Stimulated activated CD8-positive, alpha-beta memory T cell treated with anti-CD3 and anti-CD28 coated beads, Interleukin-7, amount 100 ng/mL, for 1 hour (primary cell): ENCODE measurements at places on chromosomes 2 and 18.

GRCh38 chr2:205337274-205337673 is 345.0 kb upstream of the NRP2 start:
- no peak for DNase-seq

DNA sequence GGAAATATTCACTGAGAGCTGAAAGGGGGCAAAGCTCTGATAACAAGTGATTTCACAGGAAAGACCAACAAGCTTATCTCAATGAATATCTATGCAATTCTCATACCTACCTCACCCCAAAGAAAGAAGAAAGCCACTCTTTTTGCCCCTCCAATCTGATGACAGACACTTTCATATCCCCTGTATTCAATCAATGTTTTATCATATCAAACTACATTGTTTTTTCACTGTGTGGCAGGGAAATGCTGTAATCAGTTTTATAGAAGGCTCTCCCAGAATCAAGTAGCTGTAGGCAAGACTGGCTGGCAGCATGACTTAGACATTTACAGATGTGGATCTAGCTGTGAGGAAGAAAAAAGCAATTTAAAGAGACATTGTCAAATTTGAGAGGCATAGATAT is 81.3 kb upstream of the PIK3C3 start:
- DNase-seq, result no peak

- DNase-seq, result no peak
These were observed 76.4 kb upstream of the BCL11A start for GRCh38 chr2:60629801-60630385.

DNA sequence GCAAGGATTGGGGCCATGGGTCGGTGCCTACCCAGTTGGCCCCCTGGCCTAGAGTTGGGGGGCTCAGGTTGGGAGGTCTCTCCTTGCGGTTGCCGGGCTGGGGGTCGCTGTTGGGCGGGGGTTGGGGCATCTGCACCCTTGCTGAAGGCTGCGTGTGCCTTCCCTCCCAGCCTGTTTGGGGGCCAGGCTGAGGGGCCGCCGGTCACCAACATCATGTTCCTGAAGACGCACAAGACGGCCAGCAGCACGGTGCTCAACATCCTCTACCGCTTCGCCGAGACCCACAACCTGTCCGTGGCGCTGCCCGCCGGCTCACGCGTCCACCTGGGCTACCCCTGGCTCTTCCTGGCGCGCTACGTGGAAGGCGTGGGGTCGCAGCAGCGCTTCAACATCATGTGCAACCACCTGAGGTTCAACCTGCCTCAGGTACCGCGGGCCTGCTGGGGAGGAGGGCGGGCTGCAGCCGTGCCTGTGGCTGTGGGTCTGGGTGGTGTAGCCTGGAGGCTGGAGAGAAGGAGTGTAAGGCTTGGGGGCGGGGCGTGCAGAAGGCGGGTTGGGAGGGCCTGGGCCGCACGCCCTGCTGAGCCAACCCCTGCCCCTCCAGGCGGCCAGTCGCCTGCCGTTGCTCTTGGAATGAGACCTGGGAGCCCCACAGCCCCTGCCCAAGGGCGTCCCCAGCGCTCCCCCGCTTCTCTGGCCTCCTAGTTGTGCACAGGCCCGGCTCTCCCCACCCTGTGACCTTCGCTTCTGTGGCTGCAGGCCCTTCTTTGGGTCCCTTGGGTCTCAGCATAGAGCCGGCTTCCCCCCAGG is 7.2 kb upstream of the NEU4 start:
- DNase-seq, result no peak

GRCh38 chr2:105127289-105127915 is 89.5 kb downstream of the MRPS9 start:
- DNase-seq, result no peak

DNA sequence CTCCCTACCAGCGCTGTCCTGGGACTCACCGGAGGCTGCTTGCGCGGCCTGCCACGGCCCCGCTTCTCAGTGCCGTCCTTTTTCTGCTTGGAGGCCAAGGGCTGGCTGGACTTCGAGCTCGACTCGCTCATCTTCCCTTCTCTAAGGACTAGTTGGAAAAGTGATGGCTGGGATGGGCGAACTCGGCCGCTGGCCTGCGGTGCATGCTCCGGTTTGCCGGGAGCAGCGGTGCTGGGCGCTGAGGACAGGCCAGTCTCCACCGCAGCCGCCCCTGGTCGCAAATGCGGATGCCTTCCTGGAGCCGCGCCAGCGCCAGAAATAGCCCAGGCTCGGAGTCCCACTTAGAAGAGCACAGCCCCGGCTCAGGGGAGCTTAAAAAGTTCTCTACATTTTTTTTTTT is 3.1 kb downstream of the C2orf81 start:
- no peak for DNase-seq

- no peak for DNase-seq
These were observed 210.4 kb downstream of the METTL4 start for GRCh38 chr18:2360861-2361260.

GRCh38 chr2:229996320-229996719 is 72.4 kb downstream of the SLC16A14 start:
- no peak for DNase-seq

- DNase-seq, result no peak
These were observed 207.7 kb downstream of the BCL2 start for GRCh38 chr18:63111671-63112402.

DNA sequence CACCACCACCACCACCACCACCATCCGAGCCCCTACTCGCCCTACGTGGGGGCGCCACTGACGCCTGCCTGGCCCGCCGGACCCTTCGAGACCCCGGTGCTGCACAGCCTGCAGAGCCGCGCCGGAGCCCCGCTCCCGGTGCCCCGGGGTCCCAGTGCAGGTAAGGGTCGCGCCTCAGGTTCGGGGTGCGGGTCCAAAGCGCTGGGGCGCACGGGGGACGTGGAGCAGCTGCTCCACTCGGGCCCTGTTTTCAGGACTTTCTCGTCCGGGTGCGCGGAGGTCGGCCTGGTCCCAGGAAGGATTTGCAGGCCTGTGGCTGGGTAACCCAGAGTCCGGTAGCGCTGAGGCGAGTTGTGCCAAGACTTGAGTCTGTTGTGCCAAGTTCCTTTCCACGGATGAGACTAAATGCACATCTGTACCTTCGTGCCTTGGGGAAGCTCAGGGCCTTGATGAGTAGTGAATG is 2.8 kb downstream of the GATA6 start:
- DNase-seq, result no peak

DNA sequence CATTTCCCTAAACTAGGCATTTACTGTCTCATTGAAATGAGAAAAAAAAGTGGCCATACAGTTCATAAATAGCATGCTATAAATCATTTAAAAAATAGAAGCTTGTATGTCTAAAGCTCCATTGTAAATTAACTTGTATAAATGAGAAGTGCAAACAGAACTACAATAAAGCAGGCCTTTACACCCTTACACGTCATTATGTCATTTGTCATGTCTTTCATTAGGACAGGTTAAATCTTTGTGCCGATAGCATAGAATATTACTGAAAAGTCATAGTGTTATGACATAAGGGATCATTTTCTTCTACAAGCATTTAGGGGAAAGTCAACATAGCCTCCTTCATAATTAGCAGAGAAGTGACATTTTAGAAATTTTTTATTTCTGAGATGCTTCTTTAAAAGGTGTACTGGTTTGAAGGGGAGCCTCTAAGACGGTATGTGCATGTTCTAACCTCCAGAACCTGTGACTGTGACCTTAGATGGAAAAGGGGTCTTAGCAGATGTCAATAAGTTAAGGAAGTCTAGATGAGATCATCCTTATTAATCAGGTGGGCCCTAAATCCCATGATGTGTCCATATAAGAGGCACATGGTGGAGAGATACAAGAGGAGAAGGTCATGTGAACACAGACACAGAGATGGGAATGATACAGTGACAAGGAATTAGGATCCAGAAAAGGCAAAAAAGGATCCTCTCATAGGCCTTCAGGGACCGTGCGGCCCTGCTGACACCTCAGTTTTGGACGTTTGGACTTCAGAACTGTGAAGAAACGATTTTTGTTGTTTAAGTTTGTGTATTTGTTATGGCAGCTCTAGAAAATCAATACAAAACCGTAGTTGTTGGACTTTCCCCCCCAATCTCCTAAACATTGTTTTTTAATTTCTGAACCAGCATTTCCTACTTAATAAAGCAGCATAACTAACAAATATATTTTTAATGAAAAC is 863.7 kb downstream of the MBD2 start:
- no peak for DNase-seq

- no peak for DNase-seq
These were observed 20.6 kb downstream of the OLA1 start for GRCh38 chr2:174227748-174228147.

DNA sequence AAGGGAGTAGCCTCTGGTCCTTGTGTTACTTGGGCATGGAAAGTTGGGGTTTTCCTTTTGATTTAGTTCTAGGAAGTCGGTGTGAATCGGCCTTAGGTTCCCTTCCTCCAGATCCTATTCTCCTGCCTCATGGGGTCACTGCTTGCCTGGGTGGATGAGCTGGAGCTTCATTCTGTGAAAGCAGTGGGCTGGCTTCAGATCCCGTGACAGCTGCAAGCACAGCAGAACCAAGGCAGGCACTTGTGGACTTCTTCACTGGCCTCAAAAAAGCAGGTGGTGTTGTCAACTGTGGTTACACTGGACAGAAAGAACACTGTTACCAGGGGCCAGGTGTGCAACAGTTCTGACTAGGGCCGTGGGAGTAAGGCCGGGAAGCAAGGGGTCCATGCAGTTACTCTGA is 243.4 kb downstream of the LDLRAD4 start:
- DNase-seq, result no peak

GRCh38 chr2:196330645-196331044 is 159.3 kb upstream of the STK17B start:
- DNase-seq, result no peak

GRCh38 chr2:153866595-153866994 is 5.1 kb upstream of the GALNT13 start:
- no peak for DNase-seq

- no peak for DNase-seq
These were observed 40.5 kb upstream of the AP1S3 start for GRCh38 chr2:223877721-223878410.

DNA sequence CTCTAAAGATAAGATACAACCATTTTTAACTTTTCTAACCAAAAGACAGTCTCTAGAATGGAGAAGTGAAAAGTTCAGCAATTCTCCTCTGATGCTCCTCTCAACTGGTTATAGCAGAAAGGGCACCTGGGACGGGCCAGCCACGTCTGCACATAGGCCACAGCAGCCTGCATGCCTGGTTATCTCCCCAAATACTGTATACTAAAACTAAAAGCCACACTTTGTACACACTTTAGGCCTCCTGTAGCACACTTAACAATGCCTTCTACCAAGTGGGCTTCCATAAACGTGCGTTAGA is 179.1 kb downstream of the ANKRD44 start:
- DNase-seq, result no peak

- no peak for DNase-seq
These were observed 125.2 kb upstream of the GAREM1 start for GRCh38 chr18:32595832-32596231.

GRCh38 chr2:230976671-230977171 is 19.2 kb upstream of the SPATA3 start:
- DNase-seq, result no peak

DNA sequence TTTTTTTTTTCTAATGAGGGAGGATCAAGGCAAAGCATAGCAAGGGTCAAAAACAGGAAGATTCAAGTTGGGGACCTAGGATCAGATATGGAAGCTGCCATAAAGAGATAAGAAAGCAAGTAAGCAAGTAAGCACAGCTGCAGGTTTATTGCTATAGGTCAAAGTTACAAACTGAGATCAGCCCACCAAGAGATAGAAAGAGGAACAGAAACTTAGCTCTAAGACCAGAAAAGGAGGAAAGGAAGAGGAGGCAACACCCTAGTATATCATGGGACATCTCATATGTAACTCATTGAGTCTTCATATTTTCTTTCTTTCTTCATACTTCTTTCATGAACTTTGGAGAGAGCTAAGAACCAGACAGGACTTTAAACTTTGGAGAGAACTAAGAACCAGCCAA is 295.9 kb upstream of the CRIM1 start:
- DNase-seq, result no peak

DNA sequence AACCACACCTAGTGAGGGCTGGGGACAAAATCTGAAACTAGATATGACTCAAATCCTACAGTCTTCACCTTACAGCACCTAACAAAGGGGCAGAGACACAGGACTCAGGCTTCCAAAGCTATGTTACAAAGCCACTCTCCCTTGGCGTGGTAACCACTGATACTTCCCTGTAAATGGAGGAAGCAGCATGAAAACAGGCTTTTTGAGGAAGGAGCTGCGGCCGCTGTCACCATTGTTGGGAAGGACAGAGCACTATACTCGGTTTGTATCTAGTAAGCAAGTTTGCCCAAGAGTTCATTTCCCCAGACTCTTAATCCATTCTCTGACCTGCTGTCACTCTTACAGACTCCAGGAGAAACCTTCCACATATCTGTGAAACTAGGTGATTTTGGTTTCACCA is 60.3 kb downstream of the LONRF2 start:
- no peak for DNase-seq

DNA sequence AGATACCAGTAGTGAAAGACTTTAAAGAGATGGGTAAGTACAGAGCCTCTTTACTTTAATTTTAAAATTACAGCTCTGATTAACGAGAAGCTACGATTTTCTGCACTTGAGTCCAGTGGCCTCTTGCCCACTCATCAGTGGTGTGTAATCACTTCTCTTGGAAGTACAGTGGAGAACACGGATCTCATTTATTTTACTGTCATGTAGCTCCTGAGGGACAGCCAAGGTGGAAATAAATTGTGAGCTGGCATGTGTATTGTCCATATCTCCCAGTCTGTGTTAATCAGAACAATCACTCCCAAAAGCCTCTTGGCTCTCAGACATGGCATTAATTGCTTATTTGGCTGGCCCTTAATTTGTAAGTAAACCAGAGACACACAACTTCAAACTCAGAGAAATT is 69.4 kb downstream of the LOXHD1 start:
- DNase-seq, result no peak

DNA sequence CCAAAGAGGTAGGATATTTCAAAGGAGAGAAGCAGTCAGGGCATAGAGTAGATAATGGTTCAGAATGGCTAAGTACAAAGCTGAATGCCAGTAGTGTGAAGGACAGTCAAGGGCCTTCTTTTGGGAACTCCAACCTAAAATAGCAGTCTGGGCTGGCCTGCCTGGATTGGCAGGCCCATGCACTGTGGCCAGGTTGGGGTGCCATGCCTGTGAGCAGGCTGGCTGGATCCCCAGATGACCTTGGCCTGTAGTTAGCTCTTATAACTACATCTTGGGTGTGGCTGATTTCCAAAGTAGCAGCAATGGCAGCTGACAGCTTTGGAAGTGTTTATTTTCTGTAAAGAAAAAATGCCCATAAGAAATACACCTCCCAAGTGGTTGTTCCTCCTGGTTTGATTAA is 51.5 kb upstream of the ITGB6 start:
- no peak for DNase-seq
